ENCODE measurements at places on chromosomes 12 and 14. TPM values are rescaled to one million over a fixed set of nuclear protein-coding genes. Genes with fewer than 3 reads are reported as not detected.

ZDHHC22 gene
- not detected for total RNA-seq

DNA sequence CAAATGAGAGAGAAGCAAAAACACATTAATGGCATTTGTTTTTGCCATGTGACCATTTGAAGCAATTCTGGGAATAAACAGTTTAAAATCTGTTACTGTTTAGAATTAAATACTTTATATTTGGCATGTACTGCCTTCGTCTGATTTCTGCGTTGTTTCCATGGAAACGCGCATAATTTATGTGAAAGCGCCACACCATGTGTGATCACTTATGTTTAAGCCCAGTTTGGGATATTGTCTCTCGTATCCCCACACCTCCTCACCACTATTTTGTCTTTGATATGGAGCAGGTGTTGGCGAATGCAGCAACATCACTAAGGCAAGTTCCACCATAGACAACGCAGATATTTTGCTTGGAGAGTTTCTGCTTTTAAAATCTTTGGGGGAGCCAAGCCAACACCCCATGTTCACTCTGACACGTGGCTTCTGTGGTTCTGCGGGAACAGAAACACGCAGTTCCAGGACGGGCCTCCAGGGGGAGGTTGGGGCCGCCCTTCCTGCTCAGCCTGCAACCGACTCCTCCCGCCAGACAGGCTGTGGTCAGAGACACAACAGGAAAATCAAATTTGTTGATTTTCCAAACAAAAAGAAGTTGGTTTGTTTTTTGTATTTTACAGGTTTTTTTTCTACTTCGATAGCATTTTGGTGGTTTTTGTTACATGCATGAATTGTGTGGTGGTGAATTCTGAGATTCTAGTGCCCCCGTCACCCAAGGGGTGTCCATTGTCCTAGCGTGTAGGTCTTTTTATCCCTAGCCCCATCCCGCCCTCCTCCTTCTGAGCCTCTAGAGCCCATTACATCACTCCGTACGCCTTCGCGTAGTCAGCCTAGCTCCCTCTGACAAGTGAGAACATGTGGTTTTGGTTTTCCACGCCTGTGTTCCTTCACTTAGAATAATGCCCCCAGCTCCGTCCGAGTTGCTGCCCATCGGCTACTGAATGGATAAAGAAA lies 101.9 kb upstream of the SFSWAP start:
- DNase-seq, result peak; percentile 82

DNA sequence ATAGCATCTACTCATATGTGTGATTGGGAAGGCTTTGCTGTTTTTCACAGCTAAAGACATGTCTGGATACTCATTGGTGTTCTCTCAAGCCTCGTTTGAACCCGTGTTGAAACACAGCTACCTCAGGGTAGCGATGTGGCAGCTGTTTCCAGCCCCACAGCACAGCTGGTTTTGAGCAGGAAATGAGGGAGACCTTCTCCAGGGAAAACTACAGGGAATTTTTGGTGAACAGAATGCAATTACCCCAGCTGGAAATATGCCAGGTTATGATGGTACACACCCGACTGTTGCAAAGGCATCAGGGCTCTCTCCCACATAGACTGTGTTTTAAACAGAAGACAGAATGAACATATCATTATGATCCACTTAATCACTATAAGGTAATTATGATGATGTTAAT lies 828.9 kb downstream of the VRK1 start:
- DNase-seq, result no peak

GRCh38 chr12:31869972-31870371 lies 89.2 kb upstream of the RESF1 start:
- DNase-seq, result no peak

DNA sequence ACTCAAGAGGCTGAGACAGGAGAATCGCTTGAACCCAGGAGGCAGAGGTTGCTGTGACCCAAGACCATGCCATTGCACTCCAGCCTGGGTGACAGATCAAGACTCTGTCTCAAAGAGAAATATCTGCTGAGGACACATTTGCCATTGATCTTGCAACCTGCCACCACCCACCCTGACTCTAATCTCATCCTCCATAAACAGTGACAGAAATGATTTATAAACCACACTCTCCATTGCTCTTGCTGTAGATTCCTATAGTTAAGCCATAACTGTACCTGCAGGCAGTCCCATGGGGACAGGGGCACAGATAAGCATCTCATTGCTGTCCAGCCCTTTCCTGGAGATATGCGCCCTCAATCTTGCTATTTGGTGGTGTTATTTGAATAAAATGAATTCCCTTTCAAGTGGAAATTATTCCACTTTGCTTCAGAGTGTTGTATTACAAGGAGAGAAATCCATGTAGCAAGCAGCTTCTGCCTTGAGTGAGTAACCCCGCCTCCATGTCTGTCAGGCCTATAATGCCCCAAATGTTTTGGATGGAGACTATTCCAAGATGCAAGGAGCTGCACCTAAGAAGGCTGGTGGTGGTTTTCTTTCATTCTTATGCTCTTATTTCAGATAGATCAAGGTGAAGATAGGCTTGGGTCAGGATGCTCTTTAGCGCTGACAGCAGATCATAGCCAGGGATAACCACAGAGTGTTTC lies 3.0 kb upstream of the ZDHHC22 start:
- DNase-seq, result no peak

DNA sequence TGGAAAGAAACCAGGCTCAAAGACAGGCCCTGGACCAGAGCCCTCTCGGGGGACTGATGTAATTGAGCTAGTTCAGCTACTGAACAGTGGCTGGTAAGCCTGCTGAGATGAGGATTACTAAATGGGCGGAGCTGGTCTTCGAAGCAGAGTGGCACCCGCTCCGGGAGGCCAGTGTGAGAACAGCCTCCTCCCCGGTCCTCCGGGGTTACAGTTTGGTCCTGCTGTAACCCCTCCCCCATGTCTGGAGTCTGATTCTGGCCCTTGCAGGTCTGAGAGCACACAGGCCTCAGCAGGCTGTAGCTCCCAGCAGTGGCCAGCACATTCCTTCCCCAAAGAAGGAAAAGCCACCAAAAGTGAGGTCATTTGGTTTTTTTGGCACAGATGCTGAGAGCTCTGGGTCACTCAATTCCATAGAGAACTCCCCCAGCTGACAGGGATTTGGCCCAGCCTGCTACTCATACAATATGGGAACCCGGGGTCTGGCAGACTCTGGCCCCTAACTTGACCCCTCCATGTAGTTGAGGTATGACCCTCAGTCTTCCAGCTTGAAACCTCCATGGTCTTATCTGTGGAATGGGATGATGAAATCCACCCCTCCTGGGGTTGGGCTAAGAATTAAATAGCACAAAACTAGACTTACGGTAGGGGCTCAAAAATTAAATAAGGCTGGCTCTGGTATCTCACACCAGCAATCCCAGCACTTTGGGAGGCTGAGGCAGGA lies 39.0 kb downstream of the ACTN1 start:
- peak; percentile 93 for DNase-seq

SMIM41 gene
- total RNA-seq, result 0.44 TPM

MSI1 gene
- total RNA-seq, result 2.9 TPM

DNA sequence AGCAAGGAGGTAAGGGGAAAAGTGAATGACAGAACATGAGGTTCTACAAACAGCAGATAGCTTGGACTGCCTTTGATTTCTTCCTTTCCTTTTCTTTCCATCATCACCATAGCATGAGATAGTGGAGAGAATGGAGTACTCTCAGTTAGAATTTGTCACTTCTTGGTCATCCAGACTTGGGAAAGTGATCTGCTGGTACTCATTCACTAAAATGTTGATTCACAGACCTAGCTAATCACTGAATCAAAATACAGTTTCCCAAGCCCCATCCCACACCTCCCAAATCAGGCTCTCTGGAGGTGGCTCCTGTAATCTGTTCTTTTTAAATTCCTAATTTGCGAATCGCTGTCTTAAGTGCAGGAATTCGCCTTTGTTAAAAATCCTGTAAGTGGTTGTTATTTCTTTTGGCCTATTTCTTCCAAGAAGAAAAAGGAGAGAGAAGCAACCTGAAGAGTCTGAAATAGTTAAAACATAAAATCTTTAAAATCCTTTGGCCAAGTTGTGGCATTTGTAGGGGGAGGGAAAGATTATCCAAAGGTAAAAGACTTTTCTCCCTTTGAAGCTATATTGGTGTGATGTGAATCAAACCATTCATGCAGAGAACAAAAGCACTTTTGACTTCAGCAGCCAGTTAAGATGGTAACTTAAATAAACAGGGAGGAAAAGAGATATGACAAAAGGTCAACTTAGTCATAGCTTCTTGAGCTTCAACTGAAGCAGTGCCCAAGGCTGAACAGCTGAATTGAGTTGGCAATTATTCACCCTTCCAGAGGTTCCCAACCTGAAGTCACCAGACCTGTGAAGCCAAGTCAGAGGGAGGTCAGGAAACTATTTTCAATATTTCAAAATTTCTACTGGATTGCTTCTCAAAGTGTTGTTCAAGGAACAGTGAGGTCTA lies 255.1 kb upstream of the KRR1 start:
- DNase-seq, result no peak

STXBP6 gene
- 20.2 TPM for total RNA-seq

KRT3 gene
- not detected for total RNA-seq

RIPK3 gene
- 3.8 TPM for total RNA-seq

ERH gene
- total RNA-seq, result 47.1 TPM

ING4 gene
- 22.6 TPM for total RNA-seq

DNA sequence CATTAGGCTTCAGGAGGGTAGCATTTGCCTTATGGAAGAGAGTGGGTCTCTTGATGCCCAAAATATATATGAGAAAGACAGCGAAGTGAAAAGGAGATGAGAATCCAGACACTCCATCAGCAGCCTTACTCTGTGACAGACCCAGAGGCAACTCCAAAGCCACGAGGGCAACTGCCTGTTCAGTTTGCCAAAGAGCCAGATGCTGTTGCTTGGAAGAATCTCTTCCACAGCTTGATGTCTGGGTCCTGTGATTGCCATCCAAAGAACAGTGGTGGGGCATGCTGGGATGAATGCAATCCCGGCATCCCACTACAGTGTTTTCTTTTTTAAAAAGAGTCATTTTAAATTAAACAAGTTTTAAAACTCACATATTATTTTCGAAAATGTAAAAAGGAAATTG lies 10.9 kb upstream of the OTX2 start:
- DNase-seq, result no peak

GRCh38 chr14:72665259-72665658 lies 228.6 kb downstream of the DPF3 start:
- no peak for DNase-seq

TTC9 gene
- 2.2 TPM for total RNA-seq

- no peak for DNase-seq
Observed at GRCh38 chr12:32125455-32126084, 18.9 kb downstream of the BICD1 start.

GRCh38 chr12:107539196-107539939 lies 146.2 kb upstream of the PWP1 start:
- no peak for DNase-seq

DNA sequence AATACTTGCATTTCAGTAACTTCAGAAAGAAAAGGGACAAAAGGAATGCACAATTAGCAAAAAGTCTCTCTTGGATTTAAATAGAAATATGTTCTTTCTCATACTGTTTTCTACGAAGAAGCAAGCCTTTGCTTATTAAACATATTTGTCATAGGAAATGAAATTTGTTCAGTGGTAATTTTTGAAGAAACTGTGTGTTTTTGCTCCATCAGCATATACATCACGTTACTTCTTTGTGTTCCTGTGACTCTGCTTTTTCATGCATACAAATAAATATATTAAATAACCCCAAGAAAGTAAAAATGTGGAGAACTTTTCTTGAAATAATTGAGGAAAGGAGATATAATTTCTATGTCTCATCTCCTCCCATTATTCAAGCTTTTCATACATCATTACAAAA lies 39.7 kb downstream of the CD163L1 start:
- no peak for DNase-seq

- no peak for DNase-seq
Observed at GRCh38 chr12:15522574-15523187, 200.4 kb downstream of the PTPRO start.

DNA sequence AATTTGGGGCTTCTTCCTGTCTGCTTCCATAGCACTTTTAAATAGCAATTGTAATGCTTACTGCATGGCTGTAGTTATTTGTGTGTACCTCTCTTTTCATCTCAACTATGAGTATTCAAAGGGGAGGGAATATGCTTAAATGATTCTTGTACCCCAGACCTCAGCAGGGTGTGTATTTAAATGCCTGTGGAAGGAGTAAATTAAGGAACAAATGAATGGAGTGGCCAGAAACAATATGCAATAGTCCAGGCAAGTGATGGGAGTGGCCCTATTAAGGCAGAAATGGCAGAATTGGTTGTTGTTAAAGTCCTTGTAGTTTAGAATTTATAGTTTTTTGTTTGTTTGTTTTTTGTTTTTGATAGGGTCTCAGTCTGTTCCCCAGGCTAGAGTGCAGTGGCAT lies 1.5 kb downstream of the RAD51B start:
- no peak for DNase-seq

DNA sequence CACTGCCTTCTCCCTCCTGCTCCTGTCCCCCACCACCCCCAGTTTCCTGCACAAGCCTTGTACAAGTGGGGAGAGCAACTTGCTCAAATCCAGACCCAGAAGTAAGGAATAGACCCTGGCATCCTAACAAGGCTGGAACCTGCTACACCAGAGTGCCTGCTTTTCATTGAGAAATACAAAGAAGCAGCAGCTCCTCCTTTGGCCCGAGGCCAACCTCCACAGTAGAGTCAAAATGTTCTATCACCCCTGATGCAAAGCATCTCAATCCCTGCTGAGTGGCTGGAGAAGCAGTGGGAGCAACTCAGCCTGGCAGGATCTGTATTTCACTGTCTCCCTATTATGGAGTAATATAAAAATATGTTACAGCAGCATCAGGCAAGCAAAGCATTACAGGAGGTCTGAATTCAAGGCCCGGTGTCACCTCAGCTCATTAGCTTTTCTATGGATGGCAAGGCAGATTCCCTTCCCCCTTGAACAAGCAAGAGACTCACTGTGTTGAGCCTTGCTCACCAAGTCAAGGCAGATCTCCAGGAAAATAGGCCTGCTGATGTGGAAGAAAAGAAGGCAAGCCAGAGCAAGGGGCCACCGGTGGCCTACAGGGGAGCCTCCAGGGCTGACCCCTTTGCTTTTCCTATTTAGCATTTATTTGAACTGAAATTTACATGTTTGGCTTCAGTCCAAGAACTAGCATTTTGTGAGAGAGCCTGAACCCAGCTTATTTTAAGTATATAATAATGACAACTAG lies 186.3 kb upstream of the EGLN3 start:
- DNase-seq, result no peak

GRCh38 chr14:73623504-73624054 lies 11.3 kb downstream of the ACOT6 start:
- DNase-seq, result no peak
